ENCODE measurements at places on chromosomes 16 and 17.

DNA sequence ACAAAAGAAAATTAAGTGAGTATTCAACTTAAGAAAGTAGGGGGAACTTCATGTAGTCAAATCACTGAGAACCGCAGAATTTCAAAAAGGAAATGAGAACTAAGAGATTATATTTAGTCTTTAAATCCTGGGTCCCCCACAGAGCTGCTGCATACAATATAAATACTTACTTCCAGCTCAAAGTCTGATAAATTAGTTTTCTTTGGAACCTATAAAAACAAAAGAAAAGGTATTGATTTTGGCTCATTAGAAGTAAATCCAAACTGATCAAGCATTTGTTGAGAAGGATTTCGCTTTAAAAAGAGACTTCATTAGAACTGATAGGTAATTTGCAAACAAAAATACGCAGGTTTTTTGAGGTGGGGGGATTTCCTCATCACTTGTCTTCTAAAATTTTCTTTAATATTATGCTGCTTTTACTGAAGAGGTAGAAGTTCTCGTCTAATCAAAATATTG is 21.9 kb downstream of the PARN start:
- no peak for DNase-seq

- no peak for DNase-seq
Observed at GRCh38 chr16:77450790-77451487, 16.1 kb upstream of the ADAMTS18 start.

- no peak for DNase-seq
Observed at GRCh38 chr16:25751230-25751835, 59.6 kb downstream of the HS3ST4 start.

- no peak for DNase-seq
Observed at GRCh38 chr16:78192734-78193488, 93.5 kb downstream of the WWOX start.

GRCh38 chr16:29892458-29892813 is 6.9 kb downstream of the SEZ6L2 start:
- DNase-seq, result no peak
